ENCODE measurements at places on chromosomes 1 and 21.

- no peak for DNase-seq
Measured at GRCh38 chr1:41476807-41477361, 7.6 kb downstream of the EDN2 start.

- no peak for DNase-seq
Measured at GRCh38 chr1:181127898-181128453, 39.5 kb downstream of the IER5 start.

DNA sequence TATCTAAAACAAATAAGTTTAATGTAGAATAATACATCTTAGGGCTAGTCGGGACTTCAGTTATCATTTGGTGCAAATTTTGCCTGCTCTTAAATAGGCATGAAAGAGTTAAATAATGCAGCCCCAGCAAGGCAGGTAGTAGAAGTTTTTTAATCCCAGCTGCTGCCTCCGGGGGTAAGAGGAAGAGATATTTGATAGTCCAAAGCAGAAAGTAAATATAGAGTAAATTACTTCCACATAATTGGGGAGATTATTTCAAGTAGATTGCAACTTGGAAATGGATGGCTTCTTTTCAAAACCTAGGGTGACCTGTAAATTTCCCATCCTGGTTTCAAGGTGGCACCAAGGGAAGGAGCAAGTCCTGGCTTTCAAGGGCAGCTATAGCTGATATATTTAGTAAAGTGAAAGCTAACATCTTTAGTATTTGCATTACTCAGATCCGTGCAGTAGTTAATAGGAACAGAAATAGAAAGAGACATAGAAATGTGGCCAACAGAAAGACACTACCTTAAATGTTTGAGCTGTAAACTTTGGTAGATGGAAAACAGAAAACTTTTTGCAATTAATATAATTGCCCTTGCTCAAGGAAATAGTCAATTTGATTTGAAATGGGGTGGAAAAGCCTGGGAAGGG lies 109.1 kb downstream of the LMO4 start:
- DNase-seq = no peak

DNA sequence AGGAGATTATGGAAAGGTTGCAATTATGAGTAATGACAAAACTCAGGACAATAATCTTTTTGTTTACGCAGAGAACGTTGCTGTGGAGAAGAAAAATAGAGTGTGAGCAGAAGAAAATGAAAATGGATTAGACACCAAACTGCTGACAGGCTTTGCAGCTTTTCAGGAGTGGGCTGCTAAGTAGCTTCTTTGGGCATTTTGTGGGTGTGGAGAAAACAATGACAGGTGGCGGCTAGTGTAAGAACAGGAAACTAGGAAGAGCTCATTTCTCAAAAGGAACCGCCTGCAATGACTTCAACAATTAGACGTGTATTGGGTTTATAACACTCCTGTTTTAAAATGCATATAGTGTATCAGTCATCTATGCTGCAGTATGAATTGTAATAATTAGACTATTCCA lies 18.3 kb upstream of the PALMD start:
- no peak for DNase-seq

- peak; percentile 13 for DNase-seq
Measured at GRCh38 chr1:36516372-36517010, 33.8 kb upstream of the CSF3R start.

DNA sequence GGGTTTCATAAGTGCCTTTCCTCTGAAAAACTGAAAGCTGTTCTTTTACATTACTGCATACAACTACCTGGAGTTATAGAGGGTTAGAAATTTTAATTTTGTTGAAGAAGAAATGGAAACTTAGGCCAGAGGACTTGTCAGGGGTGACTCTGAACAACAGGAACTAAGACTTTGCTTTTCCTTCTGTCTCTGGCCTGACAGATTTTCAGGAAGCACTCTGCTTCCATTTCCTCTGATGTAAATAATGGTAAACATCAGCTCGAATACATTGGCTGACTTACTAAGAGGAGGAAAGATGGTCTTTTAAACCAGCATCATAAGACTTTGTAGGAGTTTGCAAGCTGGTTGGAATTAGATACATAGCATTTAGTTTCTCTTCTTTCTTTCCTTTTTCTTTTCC lies 27.1 kb upstream of the PLEKHM2 start:
- no peak for DNase-seq

DNA sequence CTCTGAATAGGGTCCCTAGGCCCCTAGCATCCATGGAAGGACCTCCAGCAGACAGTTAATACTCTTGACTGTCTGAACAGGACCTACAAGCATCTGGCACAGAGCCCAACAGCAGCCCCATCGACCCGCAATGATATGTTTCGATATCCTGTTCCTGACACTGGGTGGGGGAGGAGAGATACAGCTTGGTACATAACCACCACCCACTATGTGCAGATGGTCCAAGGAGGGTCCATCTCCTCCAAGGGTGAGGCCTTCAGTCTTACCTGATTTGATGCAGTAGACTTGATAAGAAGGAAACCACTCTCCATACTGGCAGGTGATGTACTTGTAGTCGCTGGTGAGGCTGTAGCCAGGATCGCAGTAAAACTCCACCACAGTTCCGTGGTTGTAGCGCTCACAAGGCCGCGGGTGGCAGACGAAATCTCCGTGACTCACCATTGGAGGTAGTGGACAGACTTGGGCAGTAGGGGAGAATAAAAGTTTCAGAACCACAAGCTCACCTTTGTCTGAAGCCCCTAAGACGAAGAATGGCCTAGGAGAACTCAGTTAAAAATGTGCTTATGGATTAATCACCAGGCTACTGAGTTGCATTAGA lies 86.0 kb upstream of the TLR5 start:
- DNase-seq = no peak

GRCh38 chr1:86913399-86913895 lies 479 bp downstream of the SELENOF start:
- peak; percentile 13 for DNase-seq

GRCh38 chr1:14852291-14852690 lies 253.8 kb downstream of the KAZN start:
- DNase-seq = no peak

DNA sequence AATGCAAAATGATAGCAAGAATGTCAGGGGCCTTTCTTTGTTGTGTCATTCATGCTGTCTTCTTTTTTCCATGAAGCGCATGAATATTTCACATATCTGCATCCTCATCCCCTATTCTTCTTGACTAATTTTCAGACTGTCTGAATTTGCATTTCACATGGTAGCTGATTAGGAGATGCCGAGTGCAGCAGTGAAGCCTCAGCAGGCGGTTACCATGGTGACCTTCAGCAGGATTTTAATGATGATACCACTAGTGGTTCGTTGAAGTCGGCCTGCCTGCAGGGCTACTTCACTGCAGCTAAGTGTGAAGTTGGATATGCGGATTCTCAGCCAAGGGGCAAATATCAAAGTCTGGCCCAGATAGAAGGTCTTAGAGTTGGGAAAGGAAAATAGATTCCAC lies 141.8 kb downstream of the NEK7 start:
- DNase-seq = no peak

GRCh38 chr1:220879509-220880361 lies 492 bp downstream of the HLX start:
- no peak for DNase-seq

DNA sequence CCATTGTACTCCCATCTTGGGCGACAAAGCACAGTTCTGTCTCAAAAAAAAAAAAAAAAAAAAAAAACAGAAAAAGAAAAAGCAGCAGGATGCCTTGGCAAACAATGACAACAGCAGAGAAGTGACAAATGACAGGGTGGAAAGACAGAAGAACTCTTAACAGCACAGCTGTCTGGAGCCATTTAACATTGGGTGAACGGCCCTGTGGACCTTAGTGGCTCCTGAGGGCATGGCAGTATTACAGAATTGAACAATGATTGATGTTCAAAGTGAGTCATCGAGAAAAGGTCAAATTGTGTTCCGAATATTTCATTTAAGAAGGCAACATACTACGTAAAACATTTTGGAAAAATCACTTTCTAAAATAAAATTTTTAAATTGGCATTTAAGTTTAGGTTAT lies 30.0 kb downstream of the DNASE2B start:
- no peak for DNase-seq

DNA sequence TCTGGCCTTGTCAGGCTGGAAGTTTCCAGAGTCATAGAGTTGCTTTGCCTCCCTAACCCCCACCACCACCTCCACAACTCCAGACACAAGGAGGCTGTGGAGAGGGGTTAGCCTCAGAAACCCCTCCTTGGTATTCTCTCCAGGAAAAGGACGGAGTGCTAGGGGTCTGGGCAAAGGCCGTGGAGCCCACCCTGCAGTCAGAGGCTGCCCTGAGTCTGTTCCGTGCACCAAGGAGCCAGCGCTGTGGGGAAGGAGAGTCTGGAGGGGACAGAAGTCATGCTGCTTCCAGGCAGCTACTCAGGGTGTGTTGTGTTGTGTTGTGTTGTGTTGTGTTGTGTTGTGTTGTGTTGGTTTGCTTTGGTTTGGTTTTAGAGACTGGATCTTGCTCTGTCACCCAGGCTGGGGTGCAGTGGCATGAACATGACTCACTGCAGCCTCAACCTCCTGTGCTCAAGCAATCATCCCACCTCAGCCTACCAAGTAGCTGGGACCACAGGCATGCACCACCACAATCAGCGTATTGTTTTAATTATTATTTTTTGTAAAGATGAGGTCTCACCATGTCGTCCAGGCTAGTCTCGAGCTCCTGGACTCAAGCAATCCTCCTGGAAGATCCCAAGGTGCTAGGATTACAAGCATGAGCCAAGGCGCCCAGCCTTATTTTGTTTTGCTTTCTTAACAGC lies 122.2 kb upstream of the TMEM51 start:
- DNase-seq = no peak

GRCh38 chr1:31366796-31367195 lies 6.1 kb downstream of the FABP3 start:
- no peak for DNase-seq

GRCh38 chr1:12340544-12340930 lies 110.7 kb downstream of the VPS13D start:
- no peak for DNase-seq

DNA sequence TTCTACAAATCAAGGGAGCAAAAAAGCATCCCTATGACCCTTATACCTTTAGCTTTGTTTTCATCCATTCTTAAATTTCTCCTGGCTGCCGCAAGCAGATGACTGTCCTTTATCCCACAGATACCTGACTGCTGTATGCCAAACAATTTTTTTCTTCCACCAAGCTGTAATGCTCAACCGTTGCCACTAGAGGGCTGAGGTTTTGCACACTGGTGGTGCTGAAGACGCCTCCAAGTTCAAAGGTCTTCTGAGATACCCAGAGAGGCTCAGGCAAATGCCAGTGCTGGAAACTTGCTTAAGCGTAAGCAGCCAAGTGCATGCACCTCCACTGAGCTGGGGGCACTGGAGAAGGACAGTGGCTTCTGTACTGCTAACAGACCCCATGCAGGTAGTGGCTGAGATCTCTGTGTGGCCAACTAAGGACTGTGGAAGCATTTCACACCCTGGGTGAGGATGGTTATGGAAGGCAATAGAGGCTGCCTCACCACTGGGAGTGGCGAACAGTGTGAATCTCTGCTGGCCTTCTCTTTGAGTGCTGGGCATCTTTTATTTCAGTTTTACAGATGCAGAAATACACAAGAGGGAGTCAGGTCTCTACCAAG lies 28.5 kb downstream of the CNIH3 start:
- peak; percentile 10 for DNase-seq

DNA sequence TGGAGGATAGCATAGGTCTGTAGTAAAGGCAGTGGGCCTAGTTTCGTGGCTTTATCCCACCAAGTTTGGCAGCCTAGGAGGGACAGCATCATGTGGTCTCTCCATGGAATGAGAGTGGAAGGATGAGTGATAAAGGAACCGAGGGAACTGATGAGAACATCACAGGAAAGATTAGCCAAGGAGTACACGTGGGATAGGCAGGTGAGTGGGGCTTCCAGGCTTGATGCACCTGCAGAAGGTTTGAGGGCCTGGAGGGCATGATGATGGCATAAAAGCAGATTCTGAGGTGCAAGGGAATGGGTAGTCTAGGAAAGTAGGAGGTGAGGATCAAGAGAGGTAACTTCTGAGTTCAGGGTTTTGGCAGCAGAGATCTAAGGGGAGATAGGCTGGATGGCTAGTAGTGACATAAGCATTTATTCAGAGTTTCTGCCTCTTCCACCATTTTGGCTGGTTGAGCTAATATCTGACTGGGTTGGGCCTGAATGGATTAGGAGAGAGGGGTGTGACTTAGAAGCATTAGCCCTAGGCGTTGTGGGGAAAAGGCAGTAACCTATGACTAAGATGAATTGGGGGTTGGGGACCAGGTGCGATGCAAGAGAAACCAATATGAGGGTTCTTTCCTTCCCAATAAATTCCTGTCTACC lies 9.1 kb downstream of the PTGFRN start:
- no peak for DNase-seq

DNA sequence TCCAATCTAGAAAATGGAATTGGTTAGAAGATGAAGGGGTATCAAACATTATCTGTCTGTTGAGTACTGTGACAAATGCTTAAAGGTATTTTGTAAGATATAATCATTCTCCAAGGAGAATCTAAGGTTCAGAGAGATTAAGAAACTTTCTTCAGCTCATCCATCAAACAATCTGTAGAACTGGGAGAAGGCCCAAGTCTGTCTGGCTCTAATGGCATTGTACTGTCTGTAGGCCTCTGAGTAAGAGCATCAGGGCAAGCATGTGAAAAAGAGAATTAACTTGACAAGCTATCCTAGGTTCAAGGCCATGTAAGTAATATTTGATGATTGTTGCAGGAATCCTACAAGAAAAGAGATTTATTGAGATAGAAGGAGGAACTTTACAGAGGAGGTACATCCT lies 5.3 kb upstream of the FGGY start:
- no peak for DNase-seq

DNA sequence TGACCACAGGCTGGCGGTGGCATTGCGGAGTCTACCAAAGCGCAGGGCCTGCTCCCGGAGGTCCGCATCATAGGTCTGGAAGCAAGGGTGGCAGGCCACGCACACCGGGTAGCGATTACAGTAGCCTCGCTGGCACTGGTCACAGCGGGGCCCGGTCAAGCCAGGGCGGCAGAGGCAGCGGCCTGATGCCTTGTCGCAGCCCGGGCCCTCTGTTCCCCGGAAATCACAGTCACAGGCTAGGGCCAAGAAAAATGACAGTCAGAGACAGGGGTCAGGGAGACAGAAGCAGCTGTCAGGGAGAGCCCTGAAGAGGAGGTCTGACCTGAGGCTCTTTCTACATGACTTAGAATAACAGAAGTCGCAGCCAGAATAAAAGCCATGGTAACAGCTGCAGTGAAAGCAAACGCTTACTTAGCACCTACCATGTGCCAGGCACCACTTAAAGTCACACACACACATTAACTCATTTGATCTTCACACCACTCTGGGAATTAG lies 26.4 kb downstream of the LAMB3 start:
- DNase-seq = no peak

- DNase-seq = no peak
Measured at GRCh38 chr1:24369801-24370200, 43.8 kb downstream of the STPG1 start.

DNA sequence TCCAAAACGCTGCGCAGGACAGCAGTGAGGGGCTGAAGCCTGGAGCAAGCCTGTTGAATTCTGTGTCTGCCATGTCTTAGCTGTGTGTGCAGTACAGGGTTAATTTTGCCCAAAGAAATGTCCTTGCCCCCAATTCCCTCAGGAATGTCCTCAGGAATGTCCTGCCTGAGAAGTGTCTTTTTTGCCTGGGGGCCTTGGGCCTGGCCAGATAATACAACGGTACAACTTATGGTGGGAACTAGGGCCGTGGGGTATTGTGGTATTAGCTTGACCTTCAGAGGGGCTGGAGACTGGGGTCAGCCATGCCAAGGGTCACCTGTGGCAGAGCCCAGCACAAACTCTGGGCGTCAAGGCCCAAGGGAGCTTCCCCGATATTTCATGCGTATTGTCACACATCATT lies 107.7 kb downstream of the AJAP1 start:
- no peak for DNase-seq

GRCh38 chr21:45985471-45986315 lies 4.1 kb downstream of the COL6A1 start:
- no peak for DNase-seq
